ENCODE measurements at places on chromosomes 4 and X.

- DNase-seq: no peak
These were observed 274.5 kb downstream of the SLC7A11 start for GRCh38 chr4:137967480-137968190.

- DNase-seq: no peak
These were observed 43.1 kb downstream of the BTC start for GRCh38 chr4:74751247-74751646.

DNA sequence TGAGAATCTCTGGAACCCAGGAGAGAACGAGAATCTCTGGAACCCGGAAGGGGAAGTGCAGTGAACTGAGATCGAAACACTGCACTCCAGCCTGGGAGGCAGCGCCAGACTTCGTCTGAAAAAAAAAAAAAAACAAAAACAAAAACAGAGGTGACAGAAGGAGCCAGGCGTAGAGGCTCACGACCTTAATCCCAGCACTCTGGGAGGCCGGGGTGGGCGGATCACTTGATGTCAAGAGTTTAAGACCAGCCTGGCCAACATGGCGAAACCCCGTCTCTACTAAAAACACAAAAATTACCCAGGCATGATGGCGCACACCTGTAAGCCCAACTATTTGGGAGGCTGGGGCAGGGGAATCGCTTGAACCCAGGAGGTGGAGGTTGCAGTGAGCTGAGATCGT lies 17.0 kb downstream of the ZNF280C start:
- DNase-seq: no peak

GRCh38 chr4:75710246-75710645 lies 14.1 kb upstream of the USO1 start:
- DNase-seq: no peak

DNA sequence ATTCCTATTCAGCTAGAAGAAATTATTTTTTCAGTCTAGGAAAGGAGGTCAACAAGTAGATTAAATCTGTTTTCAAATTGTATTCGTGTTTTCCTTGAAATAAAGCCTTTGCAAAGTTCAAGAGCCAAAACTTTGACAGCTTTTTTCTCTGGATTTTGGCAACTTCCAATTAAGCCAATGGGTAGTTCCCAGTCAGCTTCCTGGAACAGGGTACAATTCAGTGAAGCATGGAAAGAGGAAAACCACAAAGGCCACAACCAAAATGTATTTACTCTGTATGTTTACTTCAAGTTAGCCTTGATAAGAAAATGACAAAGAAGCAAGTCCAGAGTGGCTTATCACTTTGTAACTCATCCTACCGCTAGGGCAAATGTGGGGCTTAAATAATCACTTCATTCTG lies 188.6 kb downstream of the COMMD8 start:
- DNase-seq: no peak

DNA sequence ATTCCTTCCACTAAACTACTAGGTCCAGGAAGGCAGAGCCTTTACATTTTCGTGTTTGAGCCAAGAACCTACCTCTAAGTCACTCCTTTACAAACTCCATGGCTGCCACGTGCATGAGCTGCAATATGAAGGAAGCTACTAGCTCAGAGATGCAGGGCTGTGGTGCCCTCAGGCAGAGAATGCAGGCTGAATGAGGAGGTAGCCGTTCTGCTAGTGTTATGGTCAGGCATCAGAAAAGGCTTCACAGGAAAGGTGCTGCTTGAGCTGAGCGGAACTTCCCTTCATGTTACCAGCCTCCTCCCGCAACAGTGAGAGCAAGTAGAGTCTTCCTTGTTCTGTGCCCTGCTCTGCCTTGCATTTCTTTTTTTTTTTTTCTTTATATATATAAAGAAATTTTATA lies 148.3 kb upstream of the PACRGL start:
- no peak for DNase-seq

GRCh38 chrX:54066841-54067240 lies 22.6 kb upstream of the PHF8 start:
- DNase-seq: no peak

DNA sequence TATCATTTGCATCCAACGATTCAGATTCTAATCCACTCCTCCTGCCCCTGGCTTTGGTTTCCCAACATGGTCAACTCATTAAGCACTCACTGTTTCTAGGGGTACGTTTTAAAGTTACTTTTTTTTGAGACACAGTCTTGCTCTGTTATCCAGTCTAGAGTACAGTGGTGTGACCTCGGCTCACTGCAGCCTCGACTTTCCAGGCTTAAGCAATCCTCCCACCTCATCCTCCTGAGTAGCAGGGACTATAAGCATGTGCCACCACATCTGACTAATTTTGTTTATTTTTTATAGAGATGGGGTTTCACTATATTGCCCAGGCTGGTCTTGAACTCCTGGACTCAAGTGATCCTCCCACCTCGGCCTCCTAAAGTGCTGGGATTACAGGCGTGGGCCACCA lies 48.9 kb downstream of the TMEM156 start:
- no peak for DNase-seq

GRCh38 chrX:11407331-11408108 lies 114.3 kb downstream of the AMELX start:
- DNase-seq: no peak

DNA sequence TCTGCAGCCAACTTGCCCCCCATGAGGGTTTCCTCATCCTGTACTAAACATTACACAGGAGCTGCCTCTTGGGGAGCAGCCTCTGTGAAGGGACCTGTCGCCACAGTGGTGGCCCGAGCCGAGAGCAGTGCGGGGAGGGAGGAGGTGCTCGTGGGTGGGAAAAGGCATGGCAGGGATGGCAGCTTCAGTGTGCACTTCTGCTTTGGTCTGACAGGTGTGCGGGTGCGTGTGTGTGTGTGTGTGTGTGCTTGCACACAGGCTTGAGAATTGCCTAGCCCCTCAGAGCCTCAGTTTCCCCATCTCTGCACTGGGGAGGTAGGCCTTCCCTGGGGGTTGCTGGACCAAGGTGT lies 3.9 kb downstream of the SH3TC1 start:
- DNase-seq: no peak

DNA sequence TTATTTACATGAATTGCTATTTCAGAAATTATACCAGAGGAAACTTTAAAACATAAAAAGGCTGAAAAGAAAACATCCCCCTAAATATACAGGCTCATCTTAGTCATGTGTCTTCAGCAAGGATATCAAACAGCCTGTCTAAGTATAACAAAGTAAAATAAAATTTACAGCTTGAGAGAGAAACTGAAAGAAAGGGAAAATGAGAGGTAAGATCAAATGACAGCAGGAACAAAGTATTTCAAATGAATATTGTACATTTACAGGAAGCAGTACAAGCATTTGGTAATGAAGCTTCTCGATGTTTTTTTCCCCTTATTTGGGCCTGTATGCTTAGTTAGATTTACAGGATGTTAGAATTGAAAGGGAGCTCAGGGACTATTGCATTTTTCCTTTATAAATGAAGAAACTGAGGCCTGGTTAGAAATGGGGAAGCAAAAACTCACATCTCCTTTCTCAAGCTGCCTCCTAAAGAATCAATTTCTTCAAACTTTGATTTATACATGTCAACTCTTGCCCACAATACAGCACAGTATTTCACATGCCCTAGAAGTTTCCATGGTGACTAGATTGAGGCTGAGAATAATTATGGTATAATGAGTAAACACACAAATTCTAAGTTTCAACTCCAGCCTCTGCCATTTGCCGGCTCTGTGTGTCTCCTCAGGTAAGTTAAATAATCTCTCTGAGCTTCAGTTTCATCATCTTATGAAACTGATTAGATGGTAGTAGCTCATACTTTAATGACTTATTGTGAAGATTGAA lies 29.3 kb downstream of the DAPP1 start:
- DNase-seq: peak; percentile 33

DNA sequence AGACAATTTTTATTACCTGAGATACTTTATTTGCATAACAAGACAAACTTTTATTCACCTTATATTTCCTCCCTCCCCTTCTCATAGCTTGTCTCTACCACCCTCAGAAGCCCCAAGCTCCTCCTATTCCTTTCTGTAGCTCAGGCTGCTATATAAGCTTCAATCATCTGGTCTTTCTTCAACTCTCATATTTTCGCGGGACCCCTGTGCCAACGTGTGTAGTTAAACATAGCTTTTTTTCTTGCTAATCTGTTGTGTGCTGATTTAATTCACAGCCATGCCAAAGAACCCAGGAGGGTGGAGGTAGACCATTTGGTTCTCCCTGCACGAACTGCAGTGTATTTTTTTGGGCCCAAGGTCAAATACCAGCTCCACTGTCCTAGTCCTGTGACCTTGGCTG lies 21.1 kb upstream of the CD38 start:
- DNase-seq: no peak

- DNase-seq: no peak
These were observed 914.2 kb upstream of the LCORL start for GRCh38 chr4:18935659-18936345.

GRCh38 chrX:9144701-9145241 lies 110.8 kb upstream of the FAM9B start:
- DNase-seq: no peak

- DNase-seq: no peak
These were observed 44.7 kb upstream of the KLF3 start for GRCh38 chr4:38619316-38619715.

DNA sequence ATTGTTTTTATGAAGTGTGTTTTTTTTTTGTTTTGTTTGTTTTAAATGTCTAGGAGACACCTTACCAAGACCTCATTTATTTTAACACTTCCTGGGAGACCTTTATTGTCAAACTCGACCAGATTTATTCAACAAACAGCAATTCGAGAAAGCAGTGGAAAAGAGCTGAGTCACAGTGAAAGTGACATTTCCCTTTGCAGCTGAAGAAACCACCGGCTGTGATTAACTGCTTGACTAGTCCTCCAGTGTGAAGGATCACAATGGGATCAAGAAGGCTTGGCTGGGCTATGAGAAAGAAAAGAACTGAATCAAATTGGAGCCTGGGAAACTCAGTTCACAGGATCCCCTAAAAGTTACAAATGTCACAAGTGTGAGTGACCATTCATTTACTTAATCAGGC lies 11.9 kb upstream of the ADH7 start:
- DNase-seq: peak; percentile 7

DNA sequence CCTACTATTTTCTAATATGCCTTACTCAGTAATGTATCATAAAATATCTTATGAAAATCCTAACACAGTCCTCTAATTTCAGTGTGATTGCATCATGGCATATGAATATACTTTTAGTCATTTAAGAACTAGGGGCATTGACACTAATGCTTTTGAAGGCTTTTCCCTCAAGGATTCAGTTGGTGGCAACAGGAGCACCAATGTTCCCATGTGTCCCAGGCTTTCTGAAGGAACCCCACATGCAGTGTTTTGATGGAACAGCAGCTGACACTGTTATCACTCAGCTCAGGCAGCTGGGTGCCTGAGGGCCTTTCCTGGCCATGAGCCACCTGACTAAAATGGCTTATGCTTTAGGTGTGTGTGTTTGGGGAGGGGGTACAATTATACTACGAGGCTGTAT lies 348.3 kb downstream of the ARHGAP24 start:
- no peak for DNase-seq

GRCh38 chr4:165464813-165465381 lies 86.1 kb downstream of the CPE start:
- DNase-seq: peak; percentile 5

DNA sequence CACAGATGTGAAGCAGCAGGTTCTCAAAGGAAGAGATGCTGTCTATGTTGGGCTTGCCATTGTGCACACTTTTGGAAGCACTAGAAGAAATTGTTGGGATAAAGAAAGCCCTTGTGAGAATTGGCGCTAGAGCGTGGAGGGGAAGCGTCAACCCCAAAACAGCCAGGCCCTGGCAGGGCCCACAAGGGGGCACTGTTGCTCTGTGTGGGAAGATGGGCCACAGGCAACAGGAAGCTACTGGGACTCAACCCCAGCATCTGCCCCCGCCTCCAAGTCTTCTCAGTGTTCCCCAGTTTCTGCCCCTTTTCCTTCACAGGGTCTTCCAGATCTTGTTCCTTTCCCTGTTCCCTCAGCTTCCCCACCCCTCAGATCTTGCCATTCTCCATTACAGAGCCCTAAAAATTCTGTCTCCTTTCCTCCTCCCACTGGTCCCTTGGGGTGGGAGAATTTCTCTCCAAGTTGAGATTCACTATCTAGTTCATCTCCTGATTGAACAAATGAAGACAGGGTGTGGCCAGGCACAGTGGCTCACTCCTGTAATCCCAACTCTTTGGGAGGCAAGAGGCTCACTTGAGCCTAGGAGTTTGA lies 85.5 kb downstream of the STARD8 start:
- peak; percentile 74 for DNase-seq

DNA sequence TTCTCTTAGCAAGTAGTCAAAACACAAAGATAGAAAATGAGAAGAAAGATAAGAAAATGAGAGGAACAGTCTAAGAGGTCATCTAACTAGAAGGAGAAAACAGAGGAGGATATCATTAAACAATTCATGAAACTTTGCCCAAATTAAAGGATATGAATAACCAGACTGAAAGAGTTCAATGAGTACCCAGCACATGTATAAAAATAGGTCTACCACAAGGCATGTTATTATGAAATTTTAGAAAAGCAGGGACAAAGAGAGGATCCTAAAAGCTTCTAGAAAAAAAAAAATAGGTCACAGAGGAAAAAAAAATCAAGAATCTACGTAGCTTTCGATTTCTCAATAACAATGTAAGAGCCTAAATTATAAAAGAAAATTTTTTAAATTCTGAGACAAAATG lies 118.5 kb downstream of the WDFY3 start:
- no peak for DNase-seq

- DNase-seq: no peak
These were observed 89.5 kb downstream of the GLRA3 start for GRCh38 chr4:174739576-174739975.

DNA sequence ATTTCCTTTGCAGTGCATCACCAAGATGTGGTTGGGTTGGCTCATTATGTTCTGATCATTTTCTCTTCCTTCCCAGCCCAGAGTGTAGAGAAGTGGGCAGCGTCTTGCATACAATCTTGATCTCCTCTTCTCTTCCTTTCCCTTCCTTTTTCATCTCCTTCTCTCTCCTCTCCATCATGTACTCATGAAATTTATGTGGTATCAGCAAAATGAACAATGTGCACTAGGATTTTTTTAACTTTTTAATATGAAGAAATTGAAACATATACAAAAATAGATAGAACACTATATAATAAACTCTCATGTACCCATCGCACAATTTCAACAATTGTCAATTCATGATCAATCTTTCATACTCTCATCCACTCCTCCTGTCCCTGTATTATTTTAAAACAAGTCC lies 593.5 kb downstream of the BCOR start:
- no peak for DNase-seq

DNA sequence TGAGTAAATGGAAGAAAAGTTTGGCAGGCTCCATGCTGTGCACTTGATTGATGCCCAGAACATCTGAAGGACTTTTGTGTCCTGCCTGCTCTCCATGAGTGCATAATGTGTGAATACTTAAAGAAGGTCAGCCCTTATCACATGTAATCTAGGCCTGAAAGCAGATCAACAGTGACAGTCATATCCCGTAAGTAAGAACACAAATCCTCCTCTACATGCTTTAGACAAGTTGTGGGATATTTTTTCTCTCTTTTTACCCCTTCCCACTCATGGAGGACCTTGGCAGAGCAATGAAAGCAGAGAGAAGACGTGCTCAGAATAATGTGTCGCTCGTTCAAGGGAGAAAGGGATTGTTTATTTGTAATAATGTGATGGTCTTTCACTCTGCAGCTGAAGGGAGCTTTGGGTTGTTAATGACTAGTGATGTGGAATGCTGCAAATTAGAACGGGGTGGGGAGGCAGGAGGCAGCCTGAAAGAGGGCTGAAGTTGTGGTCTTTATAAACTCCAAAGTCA lies 286.6 kb downstream of the BMPR1B start:
- no peak for DNase-seq

Measured in activated T-cell treated with anti-CD3 and anti-CD28 coated beads, Interleukin-2, amount 50 U/mL, for 72 hours (primary cell).